ENCODE measurements at places on chromosomes 5 and 9.

DNA sequence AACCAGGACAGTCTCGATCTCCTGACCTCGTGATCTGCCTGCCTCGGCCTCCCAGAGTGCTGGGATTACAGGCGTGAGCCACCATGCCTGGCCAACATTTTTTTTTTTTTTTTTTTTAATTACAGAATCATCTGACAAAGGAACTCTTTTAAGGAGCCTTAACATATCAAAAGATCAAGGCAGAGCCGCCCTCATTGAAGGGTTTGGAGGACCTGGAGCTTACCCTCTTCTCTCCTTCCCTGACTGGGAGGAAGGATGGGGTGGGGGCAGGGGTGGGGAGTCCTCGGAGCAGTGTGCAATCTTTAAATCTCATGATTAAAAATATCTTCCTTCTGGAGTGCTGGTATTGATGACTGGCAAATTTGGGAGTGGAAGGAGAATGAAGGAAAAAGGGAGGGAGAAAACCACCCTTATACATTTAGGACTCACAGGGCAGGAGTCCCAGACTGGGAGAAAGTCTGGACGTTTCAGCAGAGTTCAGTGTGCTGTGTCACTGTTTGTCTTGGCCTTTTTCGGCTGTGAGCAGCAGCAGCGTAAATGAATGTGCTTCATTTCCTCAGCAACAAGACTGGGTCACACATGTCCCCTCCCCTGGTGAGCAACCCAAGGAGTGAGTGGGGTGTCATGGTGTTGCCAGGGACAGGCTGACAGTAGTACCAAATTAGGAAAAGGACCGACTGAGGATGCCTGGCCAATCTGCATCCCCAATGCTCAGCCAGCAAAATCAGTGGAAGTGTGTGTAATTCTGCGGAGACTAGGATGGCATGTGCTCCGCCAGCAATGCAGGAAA is 115.3 kb upstream of the BNC2 start:
- DNase-seq: no peak

- DNase-seq: no peak
Observed at GRCh38 chr9:103371152-103371551, 376.0 kb downstream of the CYLC2 start.

DNA sequence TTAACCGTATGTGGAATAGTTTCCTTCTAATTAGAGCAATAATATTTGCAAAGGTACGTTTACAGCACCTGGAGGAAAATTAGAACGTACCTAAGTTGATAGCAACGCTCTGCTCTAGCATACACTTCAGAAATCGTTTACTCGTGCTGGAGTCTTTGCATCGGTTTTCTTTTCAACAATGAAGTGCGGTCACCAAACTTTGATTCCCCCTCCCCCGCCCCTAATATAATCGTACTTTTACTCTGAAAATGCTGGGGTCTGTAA is 506 bp downstream of the ADAMTS19 start:
- no peak for DNase-seq

DNA sequence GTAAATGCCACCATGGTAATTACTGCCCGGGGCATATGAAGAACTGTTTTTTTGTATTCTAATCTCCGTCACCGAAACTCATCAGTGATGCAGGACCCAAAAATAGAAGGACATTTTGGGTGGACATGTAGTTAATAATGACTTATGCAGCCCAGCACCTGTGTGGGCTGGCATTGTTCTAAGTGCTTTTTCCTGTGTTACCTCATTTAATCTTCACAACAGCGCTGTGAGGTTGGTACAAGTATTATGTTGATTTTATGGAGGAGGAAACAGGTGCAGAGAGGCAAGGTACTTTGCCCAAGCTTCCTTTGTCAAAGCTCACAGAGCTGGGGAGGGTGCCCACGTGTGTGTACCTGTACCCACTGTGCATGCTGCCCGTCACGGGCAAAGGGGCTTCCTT is 58.4 kb downstream of the DAPK1 start:
- no peak for DNase-seq

DNA sequence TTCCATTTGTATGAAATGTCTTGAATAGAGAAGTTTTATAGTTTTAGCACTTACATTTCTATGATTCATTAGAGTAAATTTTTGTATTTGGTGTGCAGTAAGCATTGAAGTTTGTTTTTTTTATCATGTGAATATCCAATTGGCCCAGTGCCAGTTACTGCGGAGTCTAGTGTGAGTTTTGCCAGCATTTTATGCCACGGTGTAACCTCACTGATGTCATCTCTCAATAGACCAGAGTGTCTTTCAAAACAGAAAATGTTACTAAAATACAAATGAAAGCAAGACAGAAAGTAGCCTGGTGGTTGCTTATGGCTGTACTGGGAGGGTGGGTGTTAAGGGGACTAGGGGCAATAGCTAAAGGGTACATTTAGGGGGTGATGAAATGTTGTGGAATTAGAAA is 62.8 kb downstream of the IPPK start:
- no peak for DNase-seq

DNA sequence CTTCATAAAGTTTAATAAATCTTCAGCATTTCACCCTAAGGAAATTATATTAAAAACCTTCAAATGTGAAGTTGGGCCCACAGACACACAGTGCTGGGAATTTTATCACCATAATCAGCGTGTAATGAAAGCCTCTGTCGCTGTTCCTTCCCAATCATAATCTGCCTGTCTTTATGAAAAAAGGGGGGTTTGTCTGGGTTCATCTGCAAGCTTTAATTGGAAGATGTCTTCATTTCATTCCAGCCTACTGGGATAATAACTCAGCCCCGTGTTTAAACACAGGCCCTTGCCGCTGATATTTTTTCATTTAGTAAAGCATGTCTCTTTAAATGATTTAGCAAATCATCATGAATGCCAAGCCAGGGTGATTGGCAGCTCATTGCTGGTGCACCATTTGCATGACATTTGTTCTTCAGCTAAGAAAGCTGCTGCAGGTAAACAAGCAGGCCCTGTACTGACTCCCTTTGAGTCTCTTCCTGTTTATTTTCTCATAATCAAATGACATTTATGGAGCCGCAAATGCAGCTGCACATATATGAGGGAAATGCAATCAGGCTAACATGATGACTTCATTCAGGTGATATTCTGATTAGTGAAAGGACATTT is 362.9 kb upstream of the TLE4 start:
- no peak for DNase-seq

GRCh38 chr5:157365732-157366131 is 94.3 kb upstream of the NIPAL4 start:
- no peak for DNase-seq

DNA sequence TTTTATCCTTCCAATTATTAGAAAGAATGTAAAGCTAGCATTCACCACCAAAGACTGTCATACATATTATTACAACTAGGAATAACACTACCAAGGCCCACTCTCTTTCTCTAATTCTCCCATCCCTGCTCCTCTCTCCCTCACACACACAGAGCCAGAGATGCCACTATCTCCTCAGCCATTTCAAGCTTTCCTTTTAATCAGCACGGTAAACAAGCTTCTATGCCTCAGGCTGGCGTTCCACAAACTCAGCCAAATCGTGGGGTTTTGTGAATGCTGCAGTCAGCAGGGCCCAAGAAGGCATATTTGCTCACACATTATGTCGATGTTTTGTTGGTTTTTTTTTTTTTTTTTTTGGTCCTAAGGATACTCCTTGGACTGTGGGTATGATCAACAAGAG is 979.9 kb upstream of the DMAC1 start:
- no peak for DNase-seq

DNA sequence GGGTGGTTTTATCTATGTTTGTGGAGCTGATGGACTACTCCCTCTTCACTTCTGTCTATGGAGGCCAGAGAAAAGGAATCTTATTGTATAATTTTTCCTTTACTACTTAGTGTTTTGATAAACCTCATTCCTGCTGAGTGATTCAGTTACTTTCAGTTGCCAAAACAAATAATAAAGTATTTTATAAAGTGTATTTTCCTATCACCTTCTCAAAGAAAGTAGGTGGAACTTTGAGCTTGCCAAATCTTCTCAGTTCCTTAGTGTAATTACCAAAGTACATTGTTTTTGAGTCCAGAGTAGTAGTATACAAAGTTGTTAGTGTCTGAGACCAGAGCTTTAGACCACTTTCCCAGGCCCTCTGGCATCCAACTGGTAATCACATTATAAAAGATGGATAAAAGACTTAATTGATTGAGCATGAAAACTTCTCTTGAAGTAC is 13.5 kb downstream of the RABGAP1 start:
- no peak for DNase-seq

GRCh38 chr9:22425551-22425950 is 21.1 kb upstream of the DMRTA1 start:
- no peak for DNase-seq

DNA sequence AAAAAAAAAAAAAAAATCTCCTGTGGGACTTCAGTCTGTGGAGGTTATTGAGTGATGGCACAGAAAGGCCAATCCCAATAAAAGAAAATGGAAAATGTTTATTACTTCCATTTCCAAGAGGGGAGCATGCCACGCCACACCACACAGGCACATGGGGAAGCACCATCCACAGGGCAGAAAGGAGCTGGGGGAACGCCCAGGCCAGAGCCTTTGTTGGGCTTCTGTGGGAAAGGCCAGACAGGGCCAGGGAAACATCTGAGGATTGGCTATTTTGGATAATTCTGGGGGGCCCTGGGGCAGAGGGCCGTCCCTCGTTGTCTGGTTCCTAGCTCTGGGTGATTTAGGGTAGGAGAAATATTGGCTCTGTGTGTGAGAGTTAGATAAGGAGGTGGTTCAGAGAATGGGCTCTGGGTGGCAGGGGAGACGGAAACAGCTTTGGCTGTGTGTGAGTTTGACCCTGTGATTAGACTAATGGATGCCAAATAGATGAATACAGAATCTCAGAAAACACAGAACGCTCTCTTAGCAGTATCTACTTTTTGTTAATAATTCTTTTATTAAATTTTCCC is 49.0 kb upstream of the ABL1 start:
- no peak for DNase-seq

All from NCI-H1694 treated with DMSO at 0.1 percent for 48 hours (cell line).